ENCODE measurements at places on chromosomes 2 and 18.

DNA sequence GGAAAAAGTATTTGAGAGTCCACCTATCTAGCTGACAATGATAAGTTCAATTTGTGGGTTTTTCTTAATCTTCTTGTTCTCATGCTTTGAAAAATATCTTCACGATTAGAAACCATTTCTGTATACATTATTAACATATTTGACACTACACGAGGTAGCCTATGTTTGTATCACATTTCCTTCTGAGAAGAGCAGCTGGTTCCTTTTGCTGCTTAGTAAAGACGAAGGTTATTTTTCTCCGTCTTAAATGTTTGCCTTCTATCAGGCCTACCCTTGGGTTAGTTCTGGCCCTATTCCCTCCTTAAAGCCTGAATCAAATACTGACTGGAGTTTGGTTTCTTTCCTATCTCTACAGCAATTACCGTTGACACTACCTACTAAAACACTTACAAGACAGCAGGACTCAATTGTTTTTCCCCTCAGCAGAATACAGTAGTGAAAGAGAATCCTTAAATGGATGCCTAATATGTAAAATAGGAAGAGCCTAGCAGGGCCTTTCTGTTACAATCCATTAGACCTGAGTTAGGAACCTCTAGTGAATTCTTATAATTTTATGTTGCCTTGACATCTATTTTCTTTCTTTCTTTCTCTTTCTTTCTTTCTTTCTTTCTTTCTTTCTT, 790.4 kb downstream of the EPHA4 start:
- no peak for DNase-seq

DNA sequence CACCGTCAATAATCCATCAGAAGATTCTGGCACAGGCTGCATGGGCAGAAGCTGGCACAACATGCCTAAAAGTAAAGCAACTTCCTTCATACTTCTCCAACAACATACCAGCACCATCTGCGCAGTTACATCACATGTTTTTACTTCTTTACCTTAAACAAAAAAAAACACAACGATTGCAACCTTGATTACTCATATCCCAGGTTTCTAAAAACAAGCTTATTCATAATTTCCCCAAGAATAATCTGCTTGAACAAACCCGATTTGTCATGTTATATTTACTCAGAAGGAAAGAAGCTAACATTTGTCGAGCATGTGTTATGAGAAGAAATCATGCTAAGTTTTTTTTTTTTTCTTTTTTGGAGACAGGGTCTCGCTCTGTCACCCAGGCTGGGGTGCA, 54.7 kb downstream of the THADA start:
- DNase-seq: no peak

DNA sequence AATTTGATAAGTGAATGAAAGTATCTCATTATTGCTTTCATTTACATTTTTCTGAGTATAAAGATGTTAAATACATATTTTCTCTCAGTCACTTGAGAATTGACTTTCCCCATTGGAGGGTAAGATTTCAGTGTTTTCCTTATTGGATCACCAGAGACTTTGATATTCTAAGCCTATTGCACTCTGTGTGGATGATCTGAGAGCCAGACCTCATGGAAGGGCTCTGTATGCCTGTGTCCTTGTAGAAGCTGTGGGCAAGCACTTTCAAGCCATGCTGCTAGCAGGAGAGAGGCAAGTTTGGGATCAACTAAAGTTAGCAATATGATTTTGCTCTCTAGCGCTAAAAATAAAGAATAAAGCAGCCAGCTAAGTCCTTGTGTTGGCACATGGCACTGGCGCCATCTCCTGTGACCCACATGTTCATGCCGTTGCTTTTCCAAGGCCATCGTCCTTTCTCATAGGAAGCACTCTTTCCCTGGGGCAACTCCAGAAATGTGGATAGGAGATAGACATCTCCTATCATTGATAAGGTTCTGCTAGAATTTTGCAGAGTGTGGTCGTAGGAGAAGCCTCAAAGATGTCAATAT, 72.6 kb downstream of the AOX1 start:
- no peak for DNase-seq

DNA sequence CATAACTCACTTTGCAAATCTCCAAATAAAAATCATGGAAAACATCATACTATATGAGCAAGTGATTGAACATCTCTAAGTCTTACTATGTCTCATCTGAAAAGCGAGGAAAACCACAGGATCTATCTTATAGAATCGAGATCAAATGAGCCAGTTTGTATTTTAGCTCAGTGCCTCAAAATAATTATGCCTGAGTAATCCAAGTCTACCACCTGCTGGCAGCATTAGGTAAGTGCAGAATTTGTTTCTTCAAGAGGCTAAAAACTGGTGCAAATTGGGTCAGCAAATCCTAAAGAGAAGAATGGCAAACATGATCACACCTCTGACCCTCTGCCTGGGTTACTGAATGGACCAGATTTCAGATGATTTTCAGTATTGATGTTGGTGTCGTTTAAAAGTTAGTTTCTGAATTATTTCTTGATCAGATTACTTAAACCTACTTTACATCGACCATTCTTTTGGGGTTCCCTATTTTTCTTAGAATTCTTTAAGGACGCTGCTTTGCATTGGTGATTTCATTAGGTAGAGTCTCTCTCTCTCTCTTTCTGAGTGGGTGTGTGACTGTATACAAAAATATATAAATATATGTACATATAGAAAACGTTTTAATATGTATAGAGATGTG, 12.7 kb upstream of the FHOD3 start:
- no peak for DNase-seq

DNA sequence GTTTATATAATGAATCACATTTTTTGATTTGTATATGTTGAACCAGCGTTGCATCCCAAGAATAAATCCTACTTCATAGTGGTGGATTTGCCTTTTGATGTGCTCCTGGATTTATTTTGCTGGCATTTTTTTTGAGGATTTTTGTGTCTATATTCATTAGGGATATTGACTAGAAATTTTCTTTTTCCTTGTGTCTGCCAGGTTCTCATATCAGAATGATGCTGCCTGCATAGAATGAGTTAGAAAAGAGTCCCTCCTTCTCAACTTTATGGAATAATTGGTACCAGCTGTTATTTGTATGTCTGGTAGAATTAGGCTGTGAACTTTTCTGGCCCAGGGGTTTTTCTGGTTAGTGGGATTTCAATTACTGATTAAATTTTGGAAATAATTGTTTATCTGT, 457.4 kb upstream of the DSEL start:
- DNase-seq: no peak

DNA sequence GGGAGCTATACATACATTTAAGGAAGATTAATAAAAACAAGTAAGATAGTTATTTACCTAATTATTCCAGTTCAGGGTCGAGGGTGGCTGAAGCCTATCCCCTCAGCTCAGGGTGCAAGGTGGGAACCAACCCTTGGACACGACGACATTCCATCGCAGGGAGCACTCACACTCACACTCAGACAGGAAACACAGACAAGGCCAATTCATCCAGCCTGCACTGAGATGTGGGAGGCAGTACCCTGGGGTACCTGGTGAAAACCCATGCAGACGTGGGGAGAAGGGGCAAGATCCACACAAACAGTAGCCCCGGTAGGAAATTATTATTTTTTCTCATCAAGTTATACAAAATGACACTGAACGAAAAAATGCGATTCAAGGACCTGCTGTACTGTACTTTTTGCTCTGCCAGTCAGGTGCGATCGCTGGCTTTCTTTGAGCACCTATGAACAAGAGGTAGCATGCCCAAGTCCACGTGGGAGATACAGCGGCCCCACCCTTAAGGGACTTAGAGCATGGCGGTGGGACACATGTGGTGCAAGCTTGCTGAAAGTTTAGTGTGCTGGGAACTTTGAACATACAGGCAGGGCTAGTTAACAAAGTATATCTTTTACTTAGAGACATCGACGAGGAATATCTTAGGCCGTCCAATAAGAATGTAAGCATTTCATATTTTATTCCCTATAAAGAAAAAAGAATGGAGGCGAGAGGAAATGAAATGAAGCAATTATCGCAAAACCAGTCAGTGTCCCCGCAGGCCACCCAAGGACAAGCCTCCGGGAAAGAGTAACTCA, 624 bp downstream of the METTL8 start:
- no peak for DNase-seq

DNA sequence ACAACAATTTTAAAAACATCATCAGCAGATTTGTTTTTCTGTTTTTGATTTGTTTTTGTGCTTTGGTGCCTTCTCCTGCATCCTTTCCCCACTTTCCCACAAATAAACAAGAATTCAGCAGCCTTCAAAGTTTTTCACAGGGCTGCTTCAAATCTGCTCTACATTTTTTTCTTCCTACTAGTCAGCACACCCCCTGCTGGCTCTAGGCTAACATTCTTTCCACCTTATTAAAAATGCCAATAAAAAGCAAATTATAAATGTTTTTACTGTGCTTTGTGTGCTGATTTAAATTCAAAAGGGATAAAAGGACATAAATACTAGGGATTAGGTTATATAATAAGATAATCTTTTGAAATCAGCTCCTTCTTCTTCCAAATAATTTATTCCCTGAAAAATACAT, 6.2 kb upstream of the CNTNAP5 start:
- DNase-seq: no peak

DNA sequence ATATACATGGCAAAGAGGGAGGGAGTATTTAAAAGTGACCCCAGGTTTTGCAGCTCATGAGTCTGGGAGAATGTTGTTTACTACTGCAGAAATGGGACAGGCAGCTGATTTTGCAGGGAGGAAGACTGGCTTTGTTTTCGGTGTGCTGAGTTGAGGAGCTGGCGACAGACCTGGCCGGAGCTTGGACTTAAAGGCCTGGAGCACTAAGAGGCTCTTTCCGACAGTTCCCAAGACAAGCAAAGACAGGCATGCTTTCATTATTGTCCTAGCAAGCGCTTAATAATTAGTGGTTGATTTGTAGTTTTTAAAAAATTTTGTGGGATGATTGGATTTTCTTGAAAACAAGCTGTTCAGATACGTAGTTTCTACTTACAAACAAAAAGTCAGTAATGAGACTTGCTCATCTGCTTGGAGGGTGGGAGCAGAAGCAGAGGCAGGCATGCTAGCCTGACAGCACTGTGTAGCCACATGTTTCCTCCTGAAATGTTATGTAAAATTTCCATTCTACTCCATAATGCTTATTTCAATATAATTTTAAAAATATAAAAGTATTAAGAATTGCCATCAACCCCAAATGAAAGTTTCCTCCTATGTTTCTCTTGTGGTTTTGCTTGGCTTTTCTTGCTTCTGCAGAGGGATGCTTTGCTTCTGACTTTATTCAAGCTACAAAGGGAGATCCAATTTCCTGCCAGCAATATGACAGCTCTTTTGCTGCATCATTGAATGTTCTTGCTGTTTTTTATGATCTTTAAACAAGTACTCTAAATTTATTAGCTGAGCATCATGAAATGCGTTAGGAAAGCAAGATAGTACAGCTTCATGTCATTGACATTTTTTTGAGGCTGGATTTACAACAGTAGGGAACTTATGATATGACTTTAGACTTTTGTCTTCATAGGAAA, 75.8 kb downstream of the PHLPP1 start:
- DNase-seq: no peak

DNA sequence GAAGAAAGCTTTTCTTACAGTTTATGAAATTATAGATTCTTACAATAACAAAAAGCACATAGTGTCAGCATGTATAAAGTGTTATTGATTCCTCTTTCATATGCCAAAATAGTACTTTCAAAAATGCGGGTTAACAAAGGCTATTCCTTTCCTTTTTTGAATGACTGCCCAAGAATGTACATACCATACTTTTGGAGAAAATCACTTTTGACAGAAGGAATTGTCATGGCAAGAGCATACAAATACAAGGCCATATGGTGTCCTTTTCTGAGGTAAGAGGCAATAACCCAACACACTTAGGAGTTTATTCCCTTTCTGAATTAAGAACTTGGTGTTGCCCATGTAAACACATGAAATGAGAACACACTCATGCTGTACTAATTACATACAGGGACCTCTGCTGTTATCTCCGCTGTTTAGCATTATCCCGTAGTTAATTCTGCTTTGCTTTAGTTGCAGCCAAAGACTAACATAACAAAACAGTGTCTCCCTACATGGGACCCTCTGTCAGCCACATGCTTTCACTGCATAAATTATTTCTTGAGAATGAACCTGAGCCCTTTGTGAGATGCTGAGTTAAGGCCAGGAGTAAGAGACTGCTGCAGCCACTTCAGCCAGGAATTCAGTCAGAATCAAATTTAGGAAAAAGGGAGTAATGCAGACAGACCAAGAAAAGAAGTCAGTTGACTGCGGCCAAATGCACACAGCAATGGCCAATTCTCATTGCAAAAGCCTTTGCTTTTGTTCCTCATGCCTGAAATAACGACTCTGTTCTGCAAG, 67.0 kb downstream of the CDH2 start:
- DNase-seq: no peak

GRCh38 chr2:208130712-208131110, 1.1 kb upstream of the CRYGC start:
- DNase-seq: no peak

- DNase-seq: no peak
Measured at GRCh38 chr18:9017905-9018227, 84.6 kb upstream of the NDUFV2 start.

DNA sequence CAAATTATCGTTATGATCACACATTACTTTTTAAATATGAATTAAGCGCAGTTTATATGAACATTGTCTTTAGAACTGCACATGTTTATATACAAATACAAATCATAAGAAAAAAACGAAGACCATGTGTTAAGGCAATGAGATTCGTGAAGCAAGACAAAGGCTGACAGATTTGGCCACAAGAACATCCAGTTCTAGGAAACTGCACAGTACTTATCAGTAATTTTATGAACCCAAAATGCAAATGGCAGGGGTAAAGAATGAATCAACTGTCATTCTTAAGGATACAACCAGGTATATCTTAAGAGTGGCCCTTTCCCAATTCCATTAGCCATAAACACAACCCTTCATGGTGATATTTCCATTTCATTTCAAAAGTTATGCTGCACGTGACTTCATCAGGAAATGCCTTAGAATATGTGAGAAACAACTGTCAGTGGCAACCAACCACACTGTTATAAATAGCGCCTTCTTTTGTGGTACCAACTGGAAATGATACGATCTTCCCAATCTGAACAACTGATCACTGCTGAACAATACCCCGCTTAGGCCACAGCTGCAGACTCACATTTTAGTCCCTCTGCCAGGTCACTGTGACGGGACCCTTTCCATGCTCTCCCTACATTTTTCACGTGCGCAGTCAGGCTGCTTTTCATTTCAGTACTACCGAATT, 144.9 kb downstream of the L3MBTL4 start:
- no peak for DNase-seq

GRCh38 chr2:217650716-217651360, 352.0 kb downstream of the TNS1 start:
- peak; percentile 54 for DNase-seq

DNA sequence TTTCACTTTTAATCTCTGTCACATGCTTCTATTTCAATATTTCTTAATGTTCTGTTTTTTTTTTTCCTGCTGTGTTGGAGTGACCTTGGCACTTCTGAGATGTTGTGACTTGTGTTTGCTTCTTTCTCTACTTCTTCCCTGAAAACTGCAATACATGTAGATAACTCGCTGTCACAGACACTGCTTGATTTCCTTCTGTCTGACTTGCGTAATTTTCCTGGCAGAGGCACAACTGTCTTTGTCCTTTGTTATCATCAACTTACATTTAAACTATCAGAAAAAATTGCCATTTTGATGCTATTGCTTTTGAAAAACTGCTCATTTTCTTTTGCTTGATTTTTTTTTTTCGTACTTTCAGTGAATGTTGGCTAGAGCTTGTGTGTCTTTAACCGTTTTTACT, 69.0 kb downstream of the BABAM2 start:
- no peak for DNase-seq

Measured in right forelimb (tissue), 1 donor.